ENCODE measurements at places on chromosomes 6 and 20.

DNA sequence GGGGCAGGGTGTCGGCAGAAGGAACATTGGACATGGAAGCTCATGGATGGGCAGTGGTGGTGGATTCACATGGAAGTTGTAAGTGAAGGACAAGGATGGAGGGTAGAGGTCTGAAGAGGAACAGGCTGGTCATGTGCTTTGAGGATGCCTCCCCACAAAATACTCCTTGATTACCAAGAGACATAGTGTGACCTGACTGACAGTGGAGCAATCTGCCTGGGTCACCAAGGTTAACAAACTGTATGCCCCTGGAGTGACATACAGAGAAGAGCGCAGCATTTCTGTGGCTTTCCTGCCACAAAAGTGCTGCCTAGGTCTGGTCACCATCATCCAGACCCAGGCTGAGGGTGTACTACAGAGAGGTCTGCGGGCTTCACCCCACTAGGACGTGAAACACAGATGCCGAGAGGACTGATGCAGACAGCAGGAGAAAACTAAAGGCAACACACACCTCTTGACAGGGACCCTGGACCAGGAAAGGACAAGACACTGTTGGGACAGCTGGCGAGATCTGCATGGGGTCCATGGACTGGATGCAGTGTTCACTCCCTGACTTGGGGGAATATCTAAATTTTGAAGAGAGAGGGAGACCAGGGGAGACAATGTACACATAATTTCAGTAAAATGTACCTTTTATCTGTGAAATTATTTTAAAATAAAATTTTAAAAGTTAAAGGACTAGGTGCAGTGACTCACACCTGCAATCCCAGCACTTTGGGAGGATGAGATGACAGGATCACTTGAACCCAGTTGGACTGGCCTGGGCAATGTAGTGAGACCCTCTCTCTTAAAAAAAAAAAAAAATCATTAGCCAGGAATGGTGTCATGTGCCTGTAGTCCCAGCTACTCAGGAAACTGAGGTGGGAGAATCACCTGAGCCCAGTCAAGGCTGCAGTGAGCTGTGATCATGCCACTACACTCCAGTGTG, 64.9 kb downstream of the CSE1L start:
- no peak for DNase-seq

GRCh38 chr6:32116674-32117073, 7.5 kb upstream of the TNXB start:
- no peak for DNase-seq

DNA sequence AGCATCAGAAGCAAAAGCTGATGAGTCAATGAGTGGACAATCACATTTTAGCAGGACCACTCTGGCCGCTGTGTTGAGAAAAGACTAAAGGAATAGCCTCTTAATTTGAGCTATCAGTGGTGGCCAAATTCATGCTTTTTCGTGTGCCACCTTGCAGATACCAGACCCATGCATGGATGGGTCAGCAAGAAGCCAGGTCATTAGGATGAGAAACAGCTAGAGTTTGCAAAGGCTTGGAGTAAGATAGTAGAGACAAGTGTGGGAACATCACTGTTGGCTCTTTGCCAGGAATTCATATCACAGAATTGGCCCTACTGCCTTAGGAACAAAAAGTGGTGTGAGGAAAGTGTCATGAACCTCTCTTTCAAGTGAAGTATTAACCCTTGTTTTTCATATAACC, 25.5 kb downstream of the MRAP2 start:
- DNase-seq: no peak

DNA sequence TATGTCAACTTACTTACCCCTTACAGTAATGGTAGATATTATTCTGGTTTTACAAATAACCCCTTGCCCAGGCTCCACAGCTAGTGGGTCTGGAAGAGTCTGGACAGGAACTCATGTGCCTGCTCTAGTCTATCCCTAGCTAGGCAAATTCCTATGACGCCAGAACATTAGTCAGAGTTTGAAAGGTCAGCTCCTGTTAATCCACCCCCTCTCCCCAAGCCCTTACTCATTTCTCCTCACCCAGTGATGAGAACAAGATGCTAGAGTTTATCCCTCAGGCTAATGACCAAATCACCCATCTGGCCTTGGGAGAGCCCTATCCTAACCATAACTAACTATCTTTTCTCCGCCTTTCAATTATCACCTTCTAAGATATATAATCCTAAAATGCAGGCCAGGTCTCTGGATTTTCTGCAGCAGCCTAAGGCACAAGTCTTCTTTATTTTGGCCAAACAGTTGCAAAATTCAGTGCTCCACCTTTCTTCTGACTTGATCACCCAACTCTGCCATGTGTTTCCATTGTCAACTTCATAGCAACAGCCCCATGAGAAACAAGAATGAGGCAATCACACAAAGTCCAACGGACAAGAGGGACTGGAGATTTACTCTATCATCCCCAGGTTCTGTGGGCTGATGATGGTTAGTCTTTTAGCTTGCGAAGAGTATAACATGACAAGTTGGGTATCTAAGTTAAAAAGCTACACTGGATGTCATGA, 113.3 kb downstream of the TASP1 start:
- no peak for DNase-seq

GRCh38 chr6:141867767-141868166, 265.0 kb upstream of the GJE1 start:
- peak; percentile 32 for DNase-seq

DNA sequence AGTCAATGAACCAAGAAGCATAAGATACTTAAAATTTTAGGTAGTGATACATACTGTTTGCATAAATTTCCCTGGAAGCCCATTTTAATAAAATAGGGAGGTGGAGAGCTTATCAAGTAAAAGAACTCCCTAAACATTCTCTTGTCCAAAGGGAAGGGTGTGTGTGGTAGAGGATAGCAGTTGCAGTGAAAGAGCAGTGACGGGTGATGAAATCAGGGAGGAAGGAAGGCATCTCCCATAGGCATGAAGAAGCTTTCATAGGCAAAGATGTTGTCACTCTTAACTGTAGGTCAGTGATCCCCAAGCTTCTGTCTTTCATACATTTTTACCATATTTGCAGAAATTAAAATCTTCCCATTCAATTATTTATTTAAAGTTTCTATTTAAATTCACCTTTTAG, 60.0 kb upstream of the ZNF831 start:
- no peak for DNase-seq

- DNase-seq: no peak
Measured at GRCh38 chr20:1369970-1370369, 22.9 kb downstream of the FKBP1A start.

DNA sequence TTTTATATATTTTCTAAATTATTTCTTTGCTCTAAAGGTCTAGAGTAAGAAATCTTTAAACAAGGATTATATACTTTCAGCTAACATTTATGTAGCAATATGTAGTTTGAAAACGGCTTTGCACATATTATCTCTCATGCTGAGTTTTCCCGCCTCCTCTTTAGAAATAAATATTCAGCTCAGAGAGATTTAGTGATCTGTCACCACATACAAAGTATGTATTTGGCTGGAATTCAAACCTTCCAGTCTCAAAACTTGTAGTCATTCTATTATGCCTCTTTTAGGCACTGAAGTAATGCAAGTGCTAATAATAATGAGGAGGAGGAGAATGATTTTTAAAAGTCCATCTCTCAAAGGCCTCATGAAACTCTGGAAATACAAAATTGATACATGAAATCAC, 525.0 kb downstream of the GRIK2 start:
- DNase-seq: no peak

- no peak for DNase-seq
Measured at GRCh38 chr6:2242311-2242710, 3.1 kb downstream of the GMDS start.

- no peak for DNase-seq
Measured at GRCh38 chr6:105591053-105591452, 188.2 kb upstream of the PREP start.

GRCh38 chr6:137102050-137102848, 57.5 kb upstream of the IL20RA start:
- no peak for DNase-seq

Data from retina (tissue), 1 donor.